Liver (tissue), 10 donors: ENCODE measurements at places on chromosomes 6 and 20.

- DNase-seq = no peak
Measured at GRCh38 chr6:114040871-114041270, 69.9 kb upstream of the HDAC2 start.

DNA sequence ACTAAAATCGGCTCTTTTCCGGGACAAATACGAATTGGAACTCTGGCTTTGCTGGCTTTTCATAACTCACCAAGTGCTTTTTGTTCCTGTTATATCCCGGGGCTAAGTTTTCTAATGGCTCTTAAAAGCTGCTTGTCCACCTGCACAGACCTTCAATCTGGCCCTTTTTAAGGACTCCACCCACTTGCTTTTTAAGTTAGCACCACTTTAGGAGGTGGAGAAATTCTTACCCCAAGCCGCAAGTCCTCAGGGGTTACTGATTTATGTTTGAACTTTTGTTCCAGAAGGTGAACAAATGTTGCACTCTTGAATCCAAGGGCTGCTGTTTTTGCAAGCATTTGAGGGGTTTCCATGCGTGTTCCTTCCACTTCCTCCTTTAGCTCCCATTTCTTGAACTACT is 37.8 kb downstream of the FAM184A start:
- no peak for DNase-seq

DNA sequence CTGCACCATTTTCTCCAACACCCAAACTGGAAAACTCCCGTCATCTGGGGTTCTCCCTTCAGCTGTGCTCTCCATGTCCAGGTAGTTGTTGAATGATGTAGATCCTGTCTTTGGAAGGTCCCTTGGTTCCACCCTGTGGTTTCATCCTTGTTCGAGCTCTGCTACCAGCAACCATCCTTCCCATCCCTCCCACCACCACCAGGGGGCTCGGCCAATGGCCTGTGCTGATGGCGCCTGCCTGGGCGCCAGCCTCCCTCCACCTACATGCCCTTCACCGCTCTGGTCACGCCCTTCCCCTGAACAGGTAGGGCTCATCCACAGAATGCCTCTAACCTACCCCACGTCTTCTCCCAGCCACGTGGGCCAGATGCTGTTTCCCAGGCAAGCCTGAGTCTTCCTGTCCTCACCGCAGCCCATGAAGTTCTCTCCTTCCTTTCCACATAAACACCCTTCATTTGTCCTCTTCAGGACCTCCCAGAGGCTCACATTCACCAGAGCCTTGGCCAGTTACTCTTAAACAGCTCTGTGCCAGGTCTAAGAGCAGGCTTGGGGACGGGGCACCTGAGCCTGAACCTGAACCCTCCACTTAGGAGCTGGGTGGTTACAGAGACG is 75.1 kb upstream of the DUSP22 start:
- no peak for DNase-seq

DNA sequence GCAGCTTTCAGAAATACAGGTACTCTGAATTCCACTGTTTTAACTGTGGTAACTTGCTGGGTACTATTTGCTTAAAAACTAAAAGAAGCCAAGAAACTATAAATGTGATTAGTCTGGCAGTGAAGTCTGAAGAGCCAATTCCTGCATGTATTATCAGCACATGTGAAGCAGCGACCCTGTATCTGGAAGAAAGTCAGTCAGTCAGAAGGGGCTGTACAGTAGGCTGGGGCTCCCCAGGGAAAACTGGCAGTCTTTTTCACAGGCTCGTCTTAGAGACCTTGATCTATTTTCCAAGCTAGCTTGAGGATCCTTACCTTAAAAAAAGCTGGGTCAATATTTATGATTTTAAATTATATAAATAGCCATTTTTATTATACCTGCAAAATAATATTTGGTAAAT is 104.9 kb downstream of the PDSS2 start:
- no peak for DNase-seq

GRCh38 chr6:93059911-93060310 is 359.4 kb downstream of the EPHA7 start:
- no peak for DNase-seq

GRCh38 chr6:168473197-168473596 is 32.2 kb downstream of the SMOC2 start:
- DNase-seq = no peak

DNA sequence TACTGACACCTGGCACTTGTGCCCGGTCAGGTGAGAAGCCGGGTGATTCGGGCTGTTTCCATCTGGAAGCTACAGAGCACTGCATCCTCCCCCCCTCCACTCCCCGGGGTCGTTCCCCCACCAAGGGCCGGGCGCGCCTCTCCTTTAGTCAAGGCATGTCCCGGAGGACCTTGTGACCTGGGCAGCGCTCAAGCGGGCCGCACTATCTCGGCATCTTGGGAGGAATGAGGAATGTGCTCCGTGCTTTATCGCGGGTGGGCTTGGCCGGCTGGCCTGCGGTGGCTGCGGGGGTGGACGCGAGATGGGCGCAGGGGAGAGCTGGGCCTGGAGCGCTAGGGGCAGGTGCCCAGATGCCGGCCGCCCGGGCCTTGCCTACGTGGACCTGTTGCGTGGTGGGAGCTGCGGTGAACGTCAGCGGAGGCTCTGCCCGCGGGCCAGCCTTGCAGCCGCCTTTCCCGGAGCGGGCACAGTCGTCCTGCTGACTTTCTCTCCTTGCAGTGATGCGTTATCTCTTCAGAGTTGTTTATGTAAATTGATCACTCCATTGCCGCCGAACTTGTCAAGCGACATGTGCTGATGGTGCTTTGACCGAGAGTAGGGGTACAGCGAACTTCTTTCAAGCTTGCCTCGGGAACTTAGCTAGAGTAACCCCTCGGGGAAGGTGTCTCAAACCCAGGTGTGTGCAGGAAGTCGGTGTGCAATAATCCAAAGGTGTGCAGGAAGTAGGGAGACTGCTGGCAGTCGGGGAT is 1.1 kb downstream of the LRRC1 start:
- DNase-seq = no peak

GRCh38 chr6:109720311-109720710 is 29.2 kb downstream of the FIG4 start:
- DNase-seq = no peak

DNA sequence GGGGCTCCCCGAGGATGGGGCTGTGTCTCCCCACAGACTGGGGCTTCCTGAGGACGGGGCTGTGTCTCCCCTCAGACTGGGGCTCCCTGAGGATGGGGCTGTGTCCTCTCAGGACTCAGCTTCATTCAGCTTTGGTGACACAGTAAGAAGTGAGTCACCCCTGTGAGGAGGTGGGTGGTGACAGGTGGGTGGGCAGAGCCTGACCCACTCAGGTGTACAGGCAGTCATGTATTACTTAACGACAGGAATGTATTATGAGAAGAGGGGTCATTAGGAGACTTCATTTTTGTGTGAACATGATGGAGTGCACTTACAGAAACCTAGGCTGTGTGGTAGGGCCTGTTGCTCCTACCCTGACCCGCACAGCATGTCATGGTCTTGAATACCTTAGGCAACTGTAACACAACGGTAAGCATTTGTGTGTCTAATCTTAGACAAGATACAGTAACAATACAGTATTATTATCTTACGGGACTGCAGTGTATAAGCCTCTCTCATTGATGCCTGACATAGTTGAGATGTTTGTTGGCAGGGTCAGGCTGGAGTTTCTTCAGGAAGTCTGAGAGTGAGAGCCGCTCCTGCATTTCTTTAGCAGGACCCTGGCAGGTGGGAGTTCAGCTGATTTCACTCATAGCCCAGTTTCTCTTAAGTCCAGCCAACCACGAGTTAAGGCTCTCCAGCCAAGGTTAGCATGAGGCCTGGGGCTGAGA is 10.9 kb upstream of the PGC start:
- DNase-seq = no peak

GRCh38 chr20:4150070-4150441 is 134.7 kb upstream of the RNF24 start:
- no peak for DNase-seq

DNA sequence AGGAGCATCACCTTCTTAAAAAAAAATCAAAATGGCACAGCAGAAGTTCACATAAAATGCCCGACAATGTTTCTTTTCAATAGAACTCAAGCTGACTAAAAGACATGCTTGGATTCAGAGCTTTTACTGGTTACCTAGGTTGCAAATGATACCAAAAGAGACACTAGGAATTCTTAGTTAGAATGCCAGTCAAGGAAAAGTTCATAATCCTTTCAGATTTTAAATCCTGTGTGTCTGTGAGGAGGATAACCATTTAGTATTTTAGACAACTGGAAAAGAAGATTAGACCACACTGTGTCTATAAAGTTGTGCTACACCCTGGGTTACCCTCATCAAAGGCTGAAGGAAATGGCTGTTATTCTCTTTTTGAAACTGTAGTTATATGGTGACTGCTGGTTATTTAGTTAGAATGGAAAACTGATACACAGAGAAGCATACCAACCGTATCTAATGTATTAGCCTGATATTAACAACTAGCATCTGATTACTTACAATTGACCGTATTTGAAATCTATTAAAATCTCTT is 139.5 kb downstream of the GJA10 start:
- DNase-seq = no peak

- DNase-seq = no peak
Measured at GRCh38 chr20:62786157-62786556, 10.1 kb upstream of the MRGBP start.

GRCh38 chr20:25574411-25574810 is 10.9 kb downstream of the NINL start:
- DNase-seq = no peak

GRCh38 chr20:49432550-49432949 is 49.9 kb downstream of the KCNB1 start:
- no peak for DNase-seq

- peak; percentile 76 for DNase-seq
Measured at GRCh38 chr20:33299111-33299603, 16.1 kb downstream of the BPIFB1 start.

GRCh38 chr6:56278171-56278591 is 30.8 kb upstream of the COL21A1 start:
- DNase-seq = no peak

DNA sequence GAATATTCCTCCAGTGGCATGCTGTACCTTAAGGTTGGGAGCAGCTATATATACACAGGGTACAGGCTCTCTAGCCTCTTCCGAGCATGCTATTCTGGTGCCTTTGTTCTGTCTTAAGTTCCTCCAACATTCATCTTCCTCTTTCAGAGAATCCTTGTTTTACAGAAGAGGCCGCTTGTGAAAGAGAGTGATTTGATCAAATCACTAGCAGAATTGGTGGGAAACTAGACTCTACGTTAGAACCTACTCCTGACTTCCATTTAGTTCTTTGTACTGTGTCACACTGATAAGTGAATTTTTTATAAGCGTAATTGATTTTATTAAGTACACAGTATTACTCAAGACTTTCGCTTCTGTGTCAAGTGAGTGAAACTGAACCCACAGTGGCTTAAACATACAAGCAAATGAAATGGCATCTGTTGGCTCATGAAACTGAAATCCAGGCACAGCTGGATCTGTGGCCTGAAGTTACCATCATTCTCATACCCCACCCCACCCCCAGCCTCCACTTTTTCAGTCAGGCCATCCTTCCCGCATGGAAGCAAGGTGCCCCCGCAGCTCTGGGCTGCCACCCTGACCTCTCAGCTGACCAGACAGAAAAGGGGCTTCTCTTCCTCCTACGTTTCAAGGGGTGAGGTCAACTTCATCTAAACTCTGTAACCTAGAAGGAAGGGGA is 102.3 kb downstream of the RPP40 start:
- DNase-seq = no peak

- no peak for DNase-seq
Measured at GRCh38 chr6:132333639-132334520, 67.4 kb downstream of the MOXD1 start.

DNA sequence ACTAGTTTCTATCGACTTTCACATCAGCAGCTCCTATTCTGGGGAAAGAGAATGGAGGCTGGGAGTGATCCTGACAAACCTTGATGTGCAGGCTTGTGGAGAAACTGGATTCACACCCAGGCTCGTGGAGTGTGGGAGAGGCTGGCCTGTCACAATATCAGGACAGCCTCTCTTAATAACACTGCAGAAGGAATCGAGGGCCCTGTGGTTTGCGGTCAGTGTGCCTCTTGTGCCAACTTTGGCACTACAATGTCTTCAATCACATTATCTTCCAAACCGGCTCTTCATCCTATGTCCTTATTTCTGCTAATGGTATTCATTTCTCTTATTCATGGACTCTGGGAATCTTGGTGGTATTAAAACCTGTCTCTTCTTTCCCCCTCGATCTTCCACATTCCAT is 92.7 kb downstream of the PRL start:
- no peak for DNase-seq

DNA sequence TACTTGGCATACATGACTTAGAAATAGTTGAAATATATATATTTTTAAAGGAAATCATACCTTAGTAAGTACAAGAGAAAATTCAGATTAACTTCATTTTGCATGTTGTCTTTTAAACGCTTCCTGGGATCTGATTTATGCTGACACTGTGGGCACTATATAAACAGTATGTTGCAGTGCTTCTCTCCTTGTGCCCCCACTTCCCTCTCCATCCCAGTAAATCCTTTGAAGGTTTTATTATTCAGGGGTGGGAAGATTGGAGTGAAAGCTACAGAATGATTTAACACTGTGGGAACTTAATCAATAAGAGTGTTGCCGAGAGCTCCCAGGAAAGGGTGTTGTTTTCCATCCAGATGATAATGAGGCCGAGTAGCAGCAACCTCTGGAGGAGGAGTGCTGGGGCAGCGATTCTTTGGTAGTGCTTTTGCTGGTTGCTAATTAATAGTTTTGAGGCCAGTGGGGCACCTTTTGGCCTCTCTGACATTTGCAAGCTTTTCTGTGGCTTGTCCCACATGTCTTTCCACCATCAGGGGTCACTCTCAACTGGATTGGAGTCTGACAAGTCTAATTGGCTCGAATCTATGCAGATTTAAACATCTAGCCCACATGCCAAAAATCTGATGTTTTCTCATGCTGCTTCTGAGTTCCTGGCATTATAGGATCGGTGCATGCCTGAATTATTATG is 183.0 kb upstream of the MMS22L start:
- no peak for DNase-seq

- DNase-seq = no peak
Measured at GRCh38 chr6:52049252-52050050, 38.0 kb downstream of the PKHD1 start.

GRCh38 chr20:32841174-32841573 is 17.5 kb upstream of the EFCAB8 start:
- no peak for DNase-seq

GRCh38 chr6:9248133-9248532 is 812.8 kb upstream of the SLC35B3 start:
- no peak for DNase-seq

DNA sequence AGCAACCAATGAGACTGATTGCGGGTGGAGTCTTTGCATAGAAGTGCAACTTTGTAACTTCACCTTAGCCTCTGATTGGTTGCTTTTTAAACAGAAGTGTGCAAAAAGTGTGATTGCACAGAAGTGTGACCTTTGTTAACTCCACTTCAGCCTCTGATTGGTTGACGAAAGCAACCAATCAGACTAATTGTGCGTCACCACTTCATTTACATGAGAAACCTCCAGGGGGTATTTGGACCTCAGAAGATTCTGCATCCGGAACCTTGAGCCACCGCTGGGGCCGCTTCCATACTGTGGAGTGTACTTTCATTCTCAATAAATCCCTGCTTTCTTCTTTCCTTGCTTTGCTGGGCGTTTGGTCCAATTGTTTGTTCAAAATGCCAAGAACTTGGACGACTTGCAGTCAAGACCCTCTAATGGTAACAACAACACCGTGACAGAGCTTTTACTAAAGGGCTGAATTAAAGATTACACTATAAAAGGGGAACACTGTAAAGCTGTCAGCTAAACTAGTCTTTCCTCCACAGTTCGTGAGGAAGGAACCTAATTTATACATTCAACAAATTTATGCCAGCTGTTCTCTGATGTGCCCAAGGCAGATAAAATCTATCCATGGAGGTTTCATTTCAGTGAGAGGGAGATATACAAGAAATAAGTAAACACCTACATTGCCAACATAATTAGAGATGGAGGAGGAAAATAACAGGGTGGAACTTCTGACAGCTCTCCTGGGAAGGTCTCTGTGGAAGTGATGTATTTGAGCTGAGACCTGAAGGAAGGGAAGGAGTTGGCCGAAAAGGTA is 1.4 kb upstream of the HECA start:
- DNase-seq = no peak
